ENCODE measurements at places on chromosomes 6 and 20.

- no peak for DNase-seq
Measured at GRCh38 chr6:149482545-149483333, 2.1 kb downstream of the ZC3H12D start.

DNA sequence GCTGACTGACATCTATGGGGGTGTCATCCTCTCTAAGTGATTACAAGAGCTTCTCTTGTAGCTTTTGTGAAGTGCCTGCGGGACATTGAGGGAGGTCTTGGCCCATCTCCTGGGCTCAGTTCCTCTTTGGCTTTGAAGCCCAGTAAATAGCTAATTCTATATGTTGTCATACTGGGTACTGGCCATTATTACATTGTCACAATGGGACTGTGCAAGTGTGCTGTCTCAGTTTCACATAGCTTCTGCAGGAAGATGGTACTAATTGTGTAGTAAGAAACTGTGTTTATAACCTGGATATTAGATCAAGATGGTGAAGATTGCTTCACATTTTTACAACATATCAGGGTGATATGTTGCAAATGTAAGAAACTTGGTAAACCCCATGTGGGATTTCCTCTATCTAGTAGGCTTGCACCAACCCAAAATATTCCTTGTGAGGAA, 19.9 kb downstream of the SPINT3 start:
- no peak for DNase-seq

GRCh38 chr6:48775157-48775556, 664.2 kb upstream of the PTCHD4 start:
- DNase-seq, result no peak

DNA sequence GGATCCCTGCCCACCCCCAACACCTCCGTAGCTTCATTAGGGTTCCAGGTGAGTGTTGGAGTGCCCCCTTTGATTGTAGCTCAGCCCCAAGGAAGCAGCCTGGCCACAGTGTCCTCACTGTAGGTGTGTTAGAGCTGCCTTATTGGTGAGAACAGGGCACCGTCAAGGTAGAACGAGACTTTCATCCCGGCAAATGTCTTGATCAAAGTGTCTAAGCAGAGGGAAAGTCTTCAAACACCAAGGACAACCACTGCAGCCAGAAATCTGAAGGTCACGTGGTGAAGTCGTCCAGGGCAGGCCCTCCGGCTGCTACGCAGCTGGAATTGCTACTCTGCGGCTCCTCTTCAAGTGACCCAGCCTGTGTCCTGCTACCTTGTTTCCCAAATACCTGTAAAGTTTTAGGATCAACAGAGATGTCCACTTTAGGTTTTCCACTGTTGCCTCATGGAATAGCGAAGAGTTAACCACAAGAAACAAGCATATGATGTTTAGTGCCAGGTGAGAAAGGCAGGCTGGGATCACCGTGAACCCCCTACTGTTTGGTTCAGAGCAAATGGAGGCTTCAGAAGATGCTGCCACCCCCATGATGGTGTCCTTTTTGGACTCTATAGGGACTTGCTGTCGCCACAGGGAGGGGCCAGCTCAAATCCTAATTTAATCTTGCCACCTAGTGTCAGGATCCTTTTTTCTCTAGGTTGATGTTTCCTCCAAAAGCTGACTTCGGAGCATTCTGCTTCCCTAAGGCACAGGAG, 1.7 kb upstream of the DLL1 start:
- DNase-seq, result no peak

DNA sequence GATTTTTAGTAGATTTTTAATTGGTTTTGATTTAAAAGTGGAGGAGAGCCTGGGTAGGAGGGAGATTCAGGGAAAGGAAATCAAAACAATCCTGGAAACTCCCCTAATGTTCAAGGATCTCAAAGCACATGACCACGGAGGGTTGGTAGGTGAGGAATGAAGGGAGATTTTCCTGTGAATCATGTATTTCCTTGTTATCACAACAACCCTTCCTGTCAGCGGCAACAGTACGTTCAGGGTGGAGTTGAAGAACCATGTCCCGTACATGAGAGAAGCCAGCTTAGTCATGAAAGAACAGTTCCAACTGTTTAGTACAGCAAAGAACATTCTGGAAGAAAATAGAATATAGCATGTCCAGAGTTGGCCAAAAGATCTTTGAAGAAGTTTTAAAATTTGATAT, 79.4 kb upstream of the SCAF8 start:
- DNase-seq, result no peak

- DNase-seq, result no peak
Measured at GRCh38 chr6:10585209-10585845, 64.2 kb downstream of the GCNT2 start.

GRCh38 chr6:32181148-32181702, 2.8 kb downstream of the AGER start:
- no peak for DNase-seq

- no peak for DNase-seq
Measured at GRCh38 chr6:170097505-170098427, 193.1 kb downstream of the DLL1 start.

DNA sequence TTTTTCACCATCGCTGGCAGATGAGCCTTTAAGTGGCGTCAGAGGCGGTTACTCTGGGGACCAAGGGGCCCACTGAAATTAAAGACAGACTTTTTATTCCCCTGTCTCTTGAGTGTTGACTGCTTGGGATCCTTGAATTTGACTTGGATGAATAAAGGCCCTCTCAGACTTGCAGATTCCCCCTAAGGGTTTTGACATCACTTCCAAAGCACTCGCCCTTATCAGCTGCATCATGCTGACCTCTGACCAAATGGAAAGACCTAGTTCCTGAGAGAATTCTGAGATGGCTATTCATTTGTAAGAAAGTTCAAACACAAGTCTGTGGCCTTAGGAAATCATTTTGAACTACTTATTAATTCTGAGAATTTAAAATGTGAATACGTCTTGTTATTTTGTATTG, 13.5 kb upstream of the MOXD1 start:
- no peak for DNase-seq

DNA sequence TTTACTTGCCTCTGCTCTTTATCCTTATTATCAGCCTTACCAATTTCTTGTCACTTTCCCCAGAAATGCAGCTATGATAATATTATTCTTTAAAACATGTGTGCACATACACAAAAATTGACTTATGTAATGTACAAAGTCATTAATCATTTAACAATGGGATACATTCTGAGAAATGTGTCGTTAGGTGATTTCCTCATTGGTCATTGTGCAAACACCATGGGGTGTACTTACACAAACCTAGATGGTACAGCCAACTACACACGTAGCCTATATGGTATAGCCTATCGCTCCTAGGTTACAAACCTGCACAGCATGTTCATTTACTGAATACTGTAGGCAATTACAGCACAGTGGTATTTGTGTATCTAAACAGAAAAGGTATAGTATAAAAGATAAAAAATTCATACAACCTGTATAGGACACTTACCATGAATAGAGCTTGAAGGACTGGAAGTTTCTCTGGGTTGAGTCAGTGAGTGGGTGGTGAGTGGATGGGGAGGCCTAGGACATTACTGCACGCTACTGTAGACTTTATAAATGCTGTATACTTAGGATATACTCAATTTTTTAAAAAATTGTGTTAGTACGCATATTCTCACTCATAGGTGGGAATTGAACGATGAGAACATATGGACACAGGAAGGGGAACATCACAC, 56.9 kb downstream of the HIVEP1 start:
- no peak for DNase-seq

DNA sequence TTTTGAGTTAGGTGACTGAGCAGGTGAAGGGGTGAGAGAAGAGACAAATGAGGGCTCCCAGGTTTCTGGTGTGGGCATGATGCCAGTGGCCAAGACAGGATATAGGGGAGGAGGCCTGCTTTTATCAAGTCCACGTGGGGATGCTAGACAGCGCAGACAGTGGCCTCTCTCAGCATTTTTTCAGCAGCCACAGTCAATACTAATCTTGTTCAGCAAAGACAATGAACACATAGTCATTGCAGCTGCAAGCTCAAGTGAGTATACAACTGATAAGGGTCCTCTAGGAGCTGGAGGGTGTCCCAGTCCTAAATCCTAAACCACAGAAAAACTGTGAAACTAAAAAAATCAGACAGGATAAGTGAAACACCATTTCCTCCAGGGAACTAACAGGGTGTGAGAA, 48.6 kb downstream of the UQCC1 start:
- no peak for DNase-seq

DNA sequence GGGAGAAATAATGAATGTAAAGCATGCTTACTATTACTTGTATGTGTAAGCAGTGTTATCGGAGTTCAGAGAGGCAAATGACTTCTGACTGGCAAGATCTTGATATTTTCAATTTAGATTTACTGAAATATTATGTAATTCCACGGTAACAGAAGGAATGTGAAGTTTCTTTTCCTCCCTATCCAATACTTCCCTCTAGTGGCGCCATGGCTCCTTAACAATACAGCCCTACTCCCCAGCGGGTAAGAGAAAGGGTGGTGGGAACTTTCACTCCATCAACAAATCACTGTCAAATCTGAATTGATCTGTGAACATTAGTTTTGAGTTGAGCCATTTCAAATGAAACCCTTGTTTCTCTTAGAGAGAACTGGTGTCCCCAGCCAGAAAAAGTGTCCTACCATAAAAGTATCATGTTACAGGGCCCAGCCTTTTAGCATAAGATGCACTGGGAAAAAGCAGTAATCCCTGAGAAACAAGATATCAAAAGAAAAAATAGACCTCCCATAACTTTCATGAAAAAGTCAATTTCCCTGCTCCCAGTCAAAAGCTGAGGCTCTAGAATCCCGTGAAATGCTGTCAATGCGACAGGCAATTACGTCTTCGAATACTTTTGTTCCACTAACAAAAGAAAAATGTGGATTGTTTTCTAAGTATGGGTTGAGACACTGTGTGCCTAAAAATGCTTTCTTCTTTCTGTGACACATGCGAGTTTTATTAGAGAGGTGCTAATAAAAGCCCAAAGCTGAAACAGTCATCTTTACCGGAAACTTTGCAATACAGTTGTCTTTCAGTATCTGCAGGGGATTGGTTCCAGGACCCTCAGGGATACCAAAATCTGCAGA, 12.9 kb downstream of the COX7A2 start:
- no peak for DNase-seq

DNA sequence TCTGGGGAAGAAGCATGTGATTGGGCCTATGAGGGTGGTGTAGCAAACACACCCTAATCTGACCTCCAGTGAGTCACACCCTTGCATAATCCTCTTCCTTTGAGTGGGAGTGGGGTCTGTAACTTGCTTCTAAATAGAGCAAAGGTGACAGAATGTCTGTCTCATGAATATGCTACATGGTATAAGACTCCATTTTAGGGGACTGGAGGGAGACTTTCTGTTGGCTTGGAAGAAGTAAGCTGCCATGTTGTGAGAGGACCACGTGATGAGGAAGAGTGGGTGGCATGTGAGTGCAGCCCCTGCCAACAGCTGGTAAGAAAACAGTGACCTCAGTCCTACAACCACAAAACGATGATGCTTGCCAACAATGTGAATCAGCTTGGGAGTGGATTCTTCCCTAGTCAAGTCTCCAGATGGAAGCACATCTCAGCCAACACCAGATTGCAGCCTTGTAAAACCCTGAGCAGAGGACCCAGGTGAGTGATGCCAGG, 3.7 kb downstream of the AK9 start:
- no peak for DNase-seq

DNA sequence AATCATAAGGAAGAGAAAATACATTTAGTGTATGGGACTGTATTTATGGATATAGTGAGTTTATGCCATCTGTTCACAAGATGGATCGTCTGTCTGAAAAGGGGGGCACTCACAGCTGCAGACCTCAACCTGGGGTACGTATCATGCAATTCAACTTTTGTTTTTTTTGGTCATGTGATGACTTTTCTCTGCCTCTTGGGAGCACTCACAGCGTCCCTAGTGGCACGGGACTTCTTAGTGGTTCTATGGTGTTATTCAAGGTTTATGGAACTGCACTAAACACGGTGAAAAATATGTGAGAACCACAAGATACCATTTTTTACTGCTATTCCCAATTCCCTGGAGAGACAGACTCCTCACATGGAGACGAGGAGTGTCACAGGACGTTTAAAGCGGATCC, 60.4 kb upstream of the MPC1 start:
- DNase-seq, result no peak

GRCh38 chr6:150767571-150768018, 97.9 kb upstream of the MTHFD1L start:
- DNase-seq, result no peak

DNA sequence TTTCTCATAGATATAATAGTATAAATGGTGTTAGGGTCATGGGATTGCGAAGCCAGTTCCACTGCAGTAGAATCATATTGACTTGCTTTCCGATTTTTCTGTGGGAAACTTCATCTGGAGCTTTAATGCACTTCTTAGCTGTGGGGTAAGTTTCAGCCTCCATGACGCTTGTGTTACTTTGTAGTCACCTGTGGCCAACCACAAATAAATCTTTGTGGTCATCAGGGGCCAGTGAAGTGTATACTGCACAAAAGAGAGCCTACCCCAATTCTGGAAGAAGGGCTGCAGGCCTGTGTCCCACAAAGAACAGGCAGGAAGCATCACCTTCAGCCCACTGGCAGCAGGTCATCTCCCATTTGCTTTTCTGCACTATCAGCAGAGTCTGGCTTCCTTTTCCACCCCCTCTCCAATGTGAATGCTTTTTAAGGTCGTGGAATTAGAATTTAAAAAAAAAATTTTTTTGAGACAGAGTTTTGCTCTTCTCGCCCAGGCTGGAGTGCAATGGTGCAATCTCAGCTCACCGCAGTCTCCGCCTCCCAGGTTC, 32.0 kb downstream of the MTHFD1L start:
- no peak for DNase-seq

DNA sequence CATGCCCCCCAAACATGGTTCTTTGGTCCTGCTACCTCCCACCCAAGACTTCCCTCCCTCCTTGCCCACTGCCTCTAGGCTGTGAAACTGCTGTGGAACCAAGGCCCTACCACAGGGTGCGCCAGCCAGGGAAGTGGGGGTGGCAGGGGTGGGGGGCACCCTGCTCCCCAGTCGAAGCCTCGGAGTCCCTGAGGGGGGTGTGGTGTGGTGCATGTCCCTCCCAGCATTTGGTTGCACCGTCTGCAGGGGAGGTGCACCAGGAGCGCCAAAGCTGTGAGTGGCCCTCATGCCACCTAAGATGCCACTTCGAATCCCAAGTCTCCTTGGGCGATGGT, 1.8 kb downstream of the RGS19 start:
- DNase-seq, result no peak

DNA sequence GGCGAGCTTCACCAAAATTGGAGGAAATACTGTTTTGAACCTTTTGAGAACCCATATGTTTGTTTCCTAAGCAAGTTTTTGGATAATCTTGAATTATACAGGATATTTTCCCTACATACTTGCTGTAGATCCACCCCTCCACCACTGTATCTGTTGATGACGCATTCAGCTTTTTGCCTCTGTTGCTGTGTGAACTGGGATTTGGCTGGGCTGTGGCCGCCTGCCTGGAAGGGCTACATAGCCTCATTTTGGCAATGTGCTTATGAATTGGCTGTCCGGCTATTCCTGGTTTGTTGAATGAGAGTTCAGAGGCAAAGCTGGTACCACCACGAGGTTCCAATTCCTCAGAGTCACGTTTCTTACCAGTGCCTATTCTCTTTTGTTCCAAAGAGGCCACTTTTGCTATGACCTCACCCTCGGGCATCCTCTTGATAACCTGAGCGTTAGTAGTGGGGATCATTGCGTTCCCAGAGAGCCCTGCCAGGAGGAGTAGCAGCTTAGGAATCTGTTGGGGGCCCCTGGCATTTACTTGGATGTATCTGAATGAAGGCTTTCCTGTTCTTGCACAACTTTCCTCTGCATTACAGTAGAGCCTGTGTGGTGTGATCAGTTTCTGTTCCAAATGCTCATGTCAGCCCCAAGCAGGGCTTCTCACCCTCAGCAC, 6.4 kb downstream of the FAM83D start:
- DNase-seq, result no peak

- no peak for DNase-seq
Measured at GRCh38 chr6:138914701-138915100, 73.4 kb downstream of the REPS1 start.

- DNase-seq, result no peak
Measured at GRCh38 chr6:11219400-11219834, 13.1 kb downstream of the NEDD9 start.
